CD4-positive, alpha-beta T cell treated with Interleukin-17A for 1 hour (primary cell): ENCODE measurements at places on chromosomes 4 and X.

DNA sequence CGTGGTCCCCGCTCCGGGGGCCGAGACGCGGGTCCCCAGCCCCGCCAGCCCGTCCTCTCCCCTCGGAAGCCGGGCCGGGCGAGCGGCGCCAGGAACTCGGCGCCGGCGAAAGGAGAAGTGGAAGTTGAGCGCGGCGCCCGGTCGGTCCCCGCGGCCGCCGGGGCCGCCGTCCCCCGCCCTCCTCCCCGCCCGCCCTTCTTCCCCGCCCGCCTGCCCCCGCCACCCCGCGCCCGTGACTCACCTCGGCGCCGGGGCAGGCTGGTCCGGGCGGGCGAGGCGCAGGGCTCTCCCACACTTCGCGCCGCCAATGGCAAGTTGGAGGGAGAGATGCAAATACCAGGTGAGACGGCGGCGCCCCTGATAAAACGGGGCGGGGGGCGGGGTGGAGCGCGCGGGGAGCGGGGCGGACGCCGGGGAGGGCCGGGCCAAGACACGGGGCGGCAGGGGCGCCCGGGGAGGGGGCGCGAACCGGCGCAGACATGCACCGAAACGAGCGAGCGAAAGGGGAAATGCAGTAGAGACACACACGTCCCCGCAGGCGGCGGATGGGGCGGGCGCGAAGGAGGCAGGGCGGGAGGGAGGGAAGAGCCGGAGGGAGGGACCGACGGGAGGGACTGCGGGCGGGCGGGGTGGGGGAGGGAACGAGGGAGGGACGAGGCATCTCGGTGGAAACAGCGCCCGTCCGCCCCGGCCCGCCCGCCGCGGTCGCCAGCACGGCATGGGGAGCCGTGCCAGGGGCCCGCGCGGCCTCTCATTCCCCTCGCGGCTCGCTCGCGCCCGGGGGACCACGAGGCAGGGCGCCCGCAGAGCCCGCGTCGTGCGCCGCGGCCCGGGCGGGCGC is at the start of gene ELF4:
TSS of gene ELF4 (minus strand) at position 119 of the 841 bp plus-strand sequence. CDS start 29,167 bp downstream, outside the sequence.
- DNase-seq, result peak; percentile 64

GRCh38 chr4:73962724-73963123 is 19.1 kb downstream of the PF4 start:
- DNase-seq, result no peak

- DNase-seq, result no peak
These were observed 131.4 kb downstream of the CBR4 start for GRCh38 chr4:168878623-168879022.

DNA sequence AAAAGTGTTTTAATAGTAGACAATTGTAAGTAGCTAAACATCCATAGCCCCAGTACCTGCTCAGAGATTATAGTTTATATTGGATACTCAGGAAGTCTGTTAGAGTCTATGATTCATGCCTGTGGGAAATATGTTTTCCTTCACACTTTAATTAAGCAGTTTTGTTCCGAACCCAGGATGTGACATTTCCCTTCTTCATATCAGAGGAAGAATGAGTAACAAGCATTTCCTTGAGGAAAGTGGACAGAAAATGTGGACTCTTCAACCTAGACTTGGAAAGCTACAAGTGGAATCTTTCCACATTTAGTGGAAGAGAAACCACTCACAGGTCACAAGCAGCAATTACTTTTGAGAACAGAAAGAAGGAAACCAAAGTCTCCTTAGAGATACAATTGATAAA is 419.4 kb downstream of the C4orf33 start:
- no peak for DNase-seq

DNA sequence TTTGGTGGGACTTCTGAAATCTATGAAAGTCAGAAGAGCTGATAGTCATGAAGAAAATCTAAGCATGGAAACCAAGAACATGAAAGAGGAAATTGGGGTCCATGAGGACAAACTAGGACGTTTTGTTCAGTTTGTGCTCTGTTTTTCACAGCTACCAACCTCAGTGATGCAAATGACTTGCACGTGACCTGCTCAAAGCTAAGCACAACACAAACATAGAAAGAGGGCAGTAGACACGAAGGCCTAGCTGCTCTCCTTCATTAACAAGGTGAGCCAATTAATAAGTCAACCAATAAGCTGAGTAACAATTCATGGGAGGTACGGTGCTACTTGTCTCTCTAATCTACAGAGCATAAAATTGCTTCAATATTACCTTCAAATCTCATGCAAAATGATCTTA is 684.1 kb downstream of the TRAM1L1 start:
- no peak for DNase-seq

DNA sequence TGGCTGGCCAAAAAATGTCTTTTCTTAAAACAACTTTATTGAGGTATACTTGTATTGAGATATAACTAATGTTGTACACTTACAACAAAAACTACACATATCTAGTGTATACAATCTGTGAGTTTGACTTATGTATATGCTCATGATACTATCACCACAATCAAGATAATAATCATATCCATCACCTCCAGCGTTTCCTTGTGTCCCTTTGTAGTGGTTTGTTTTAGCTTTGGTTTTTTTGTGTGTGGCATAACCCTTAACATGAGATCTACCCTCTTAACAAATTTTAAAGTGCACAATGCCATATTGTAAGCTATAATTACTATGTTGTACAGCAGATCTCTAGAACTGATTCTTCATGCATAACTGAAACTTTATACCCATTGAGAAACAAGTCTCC is 13.4 kb upstream of the PCSK1N start:
- peak; percentile 16 for DNase-seq
